ENCODE measurements at places on chromosomes 13 and 19.

DNA sequence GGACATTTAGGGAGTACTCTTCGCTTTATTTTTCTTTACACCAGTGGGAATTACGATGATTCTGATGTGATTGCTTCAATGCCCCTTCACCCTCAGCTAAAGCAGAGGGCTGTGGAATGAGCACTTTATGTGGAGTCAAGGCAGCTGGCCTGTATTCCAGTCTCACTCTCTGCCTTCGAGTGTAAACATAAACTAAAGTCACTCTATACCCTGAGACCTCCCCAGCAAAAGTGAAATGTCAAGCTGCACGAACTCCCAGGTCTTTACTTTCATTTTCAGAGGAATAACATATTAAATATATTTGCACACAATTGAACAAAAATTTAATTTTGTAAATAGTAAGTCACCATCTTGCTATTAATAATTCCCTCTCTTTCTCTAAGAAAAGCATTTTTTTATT, 557.1 kb downstream of the DACH1 start:
- no peak for DNase-seq

DNA sequence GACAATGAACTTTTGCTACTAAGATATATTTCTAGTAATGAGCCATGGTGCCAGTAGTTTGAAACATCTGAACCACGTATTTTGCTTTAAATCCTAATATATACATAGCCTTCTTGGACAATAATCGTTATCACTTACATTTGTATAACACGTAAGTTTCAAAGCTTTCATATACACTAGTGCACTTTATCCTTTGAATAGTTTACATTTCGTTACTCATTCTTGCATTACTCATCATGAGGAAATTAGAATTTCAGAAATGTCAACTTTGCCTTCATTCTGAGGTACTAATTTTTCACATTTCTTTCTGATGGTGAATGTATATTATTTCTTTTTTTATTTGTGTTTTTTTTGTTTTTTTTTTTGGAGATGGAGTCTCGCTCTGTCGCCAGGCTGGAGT, 5.8 kb downstream of the KBTBD7 start:
- DNase-seq, result no peak

- DNase-seq, result no peak
Observed at GRCh38 chr19:55592391-55593090, 6.8 kb downstream of the FIZ1 start.

GRCh38 chr19:44609219-44609618, 4.1 kb upstream of the IGSF23 start:
- DNase-seq, result no peak

DNA sequence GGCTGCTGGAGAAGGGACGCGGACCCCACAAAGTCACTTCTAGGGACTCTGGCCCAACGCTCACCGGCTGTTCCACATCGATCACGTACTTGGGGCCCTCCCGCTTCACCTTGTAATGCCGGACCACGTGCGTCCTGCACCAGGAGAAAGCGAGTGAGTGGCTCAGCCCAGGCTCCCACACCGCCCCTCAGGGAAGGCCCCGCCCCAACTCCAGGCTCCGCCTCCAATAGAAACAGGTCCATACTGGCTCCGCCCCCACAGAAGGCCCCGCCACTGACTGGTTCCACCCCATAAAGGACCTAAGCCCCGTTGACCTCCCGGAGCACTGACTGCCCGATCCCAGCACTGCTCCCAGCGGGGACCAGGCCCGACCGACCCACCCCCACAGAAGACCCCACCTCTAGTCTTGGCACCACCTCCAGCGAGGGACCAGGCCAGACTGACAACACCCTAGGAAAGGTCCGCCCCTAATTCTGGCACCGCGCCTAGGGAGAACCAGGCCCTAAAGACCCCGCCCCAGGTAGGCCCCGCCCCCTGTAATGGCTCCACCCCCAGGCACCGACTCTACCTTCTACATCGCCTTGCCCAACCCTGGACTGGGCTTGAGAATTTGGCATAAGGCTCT, 11.3 kb downstream of the STAP2 start:
- DNase-seq, result peak; percentile 50

- DNase-seq, result no peak
Observed at GRCh38 chr13:50521006-50521830, 322.3 kb downstream of the DLEU7 start.

DNA sequence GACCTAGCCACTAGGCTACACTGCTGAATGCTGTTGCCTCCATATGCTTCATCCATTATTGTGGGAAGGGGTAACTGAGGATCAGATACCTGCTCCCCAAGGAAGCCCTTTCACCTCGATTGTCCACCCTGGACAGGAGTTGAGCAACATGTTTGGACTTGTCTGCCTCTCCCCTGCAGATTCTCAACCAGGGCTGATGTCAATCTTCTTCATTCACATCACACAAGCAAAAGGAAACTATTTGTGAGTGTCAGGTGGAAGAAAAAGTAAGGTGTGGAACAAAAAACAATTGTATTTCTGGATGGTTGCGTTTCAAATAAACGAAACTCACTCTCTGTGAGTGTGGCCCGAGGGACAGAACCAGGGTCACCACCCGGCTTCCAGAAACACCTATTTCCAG, 29.5 kb upstream of the MUC16 start:
- DNase-seq, result no peak

Data from breast epithelium (tissue), 4 donors.